ENCODE measurements at places on chromosomes 13 and 19.

GRCh38 chr19:16593181-16593580 is 21.0 kb upstream of the SLC35E1 start:
- DNase-seq, result no peak

GRCh38 chr19:35578707-35579106 is 7.3 kb upstream of the PMIS2 start:
- DNase-seq, result no peak

GRCh38 chr19:45508861-45509691 is 1.8 kb downstream of the VASP start:
- no peak for DNase-seq

GRCh38 chr13:78736142-78736541 is 77.2 kb upstream of the OBI1 start:
- DNase-seq, result no peak

GRCh38 chr19:13987101-13987890 is 18.8 kb downstream of the RFX1 start:
- DNase-seq, result no peak

DNA sequence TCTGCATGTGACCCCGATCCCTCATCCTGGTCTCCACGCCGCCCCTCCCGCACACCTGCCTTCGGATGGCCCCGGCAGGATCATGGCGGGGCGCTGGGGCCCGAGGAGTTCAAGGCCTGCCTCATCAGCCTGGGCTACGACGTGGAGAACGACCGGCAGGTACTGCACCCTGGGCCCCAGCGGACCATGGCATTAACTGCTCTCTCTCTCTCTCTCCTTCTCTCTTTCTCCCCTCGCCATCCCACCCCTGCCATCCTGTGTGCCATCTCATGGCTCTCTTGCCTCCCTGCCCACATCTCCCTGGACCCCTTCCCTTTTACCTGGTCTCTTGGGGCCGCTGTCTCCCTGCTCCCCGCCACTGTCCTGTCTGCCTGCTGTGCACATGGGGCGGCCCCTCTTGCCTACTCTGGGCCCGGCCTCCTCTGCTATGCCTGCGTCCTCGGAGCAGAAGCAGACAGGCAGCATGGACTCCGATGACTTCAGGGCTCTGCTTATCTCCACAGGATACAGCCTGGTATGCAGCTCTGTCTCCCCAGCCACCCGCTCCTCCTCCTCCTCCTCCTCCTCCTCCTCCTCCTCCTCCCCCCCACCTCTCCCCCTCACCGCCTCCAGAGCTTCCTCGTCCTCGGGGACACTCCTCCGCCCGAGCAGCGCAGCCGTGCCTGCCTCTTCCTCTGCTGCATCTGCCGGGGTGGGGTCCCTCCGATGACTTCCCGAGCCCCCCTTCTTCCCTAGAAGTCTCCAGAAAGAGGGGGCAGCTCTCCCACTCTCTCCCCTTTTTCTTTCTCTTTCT is 16.2 kb downstream of the CAPN12 start:
- DNase-seq, result no peak

DNA sequence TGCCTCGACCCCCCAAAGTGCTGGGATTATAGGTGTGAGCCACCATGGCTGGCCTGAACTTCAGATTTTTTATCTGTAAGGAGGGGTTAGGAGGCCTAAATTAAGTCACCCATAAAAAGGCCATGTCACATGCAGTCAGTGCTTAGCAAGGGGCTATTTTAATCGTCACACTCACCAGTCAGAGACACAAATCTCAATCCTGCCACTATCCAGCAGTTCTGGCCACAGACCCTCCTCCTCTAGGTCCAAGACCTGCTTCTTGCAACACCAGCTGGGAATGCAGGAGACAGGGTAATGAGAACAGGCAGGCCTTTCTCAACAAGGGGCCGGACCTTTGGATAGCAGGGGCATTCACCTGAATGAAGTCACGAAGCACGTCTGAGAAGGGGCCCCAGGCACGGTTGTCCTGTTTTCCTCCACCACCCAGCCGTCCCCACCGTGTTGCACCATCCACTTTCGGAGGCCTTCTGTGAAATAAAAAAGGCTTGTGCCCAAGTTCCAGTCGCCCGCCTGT is 1.4 kb downstream of the FBXO27 start:
- DNase-seq, result no peak

GRCh38 chr13:93325303-93326233 is 99.0 kb downstream of the GPC6 start:
- DNase-seq, result no peak
